Dorsolateral prefrontal cortex (tissue), 122 donors: ENCODE measurements at places on chromosomes 3 and 15.

GRCh38 chr3:107962946-107963345 is 127.9 kb downstream of the CD47 start:
- no peak for DNase-seq

- DNase-seq: no peak
Measured at GRCh38 chr3:57951066-57951882, 56.9 kb upstream of the FLNB start.

GRCh38 chr3:8712045-8712907 is 21.3 kb upstream of the CAV3 start:
- DNase-seq: no peak

DNA sequence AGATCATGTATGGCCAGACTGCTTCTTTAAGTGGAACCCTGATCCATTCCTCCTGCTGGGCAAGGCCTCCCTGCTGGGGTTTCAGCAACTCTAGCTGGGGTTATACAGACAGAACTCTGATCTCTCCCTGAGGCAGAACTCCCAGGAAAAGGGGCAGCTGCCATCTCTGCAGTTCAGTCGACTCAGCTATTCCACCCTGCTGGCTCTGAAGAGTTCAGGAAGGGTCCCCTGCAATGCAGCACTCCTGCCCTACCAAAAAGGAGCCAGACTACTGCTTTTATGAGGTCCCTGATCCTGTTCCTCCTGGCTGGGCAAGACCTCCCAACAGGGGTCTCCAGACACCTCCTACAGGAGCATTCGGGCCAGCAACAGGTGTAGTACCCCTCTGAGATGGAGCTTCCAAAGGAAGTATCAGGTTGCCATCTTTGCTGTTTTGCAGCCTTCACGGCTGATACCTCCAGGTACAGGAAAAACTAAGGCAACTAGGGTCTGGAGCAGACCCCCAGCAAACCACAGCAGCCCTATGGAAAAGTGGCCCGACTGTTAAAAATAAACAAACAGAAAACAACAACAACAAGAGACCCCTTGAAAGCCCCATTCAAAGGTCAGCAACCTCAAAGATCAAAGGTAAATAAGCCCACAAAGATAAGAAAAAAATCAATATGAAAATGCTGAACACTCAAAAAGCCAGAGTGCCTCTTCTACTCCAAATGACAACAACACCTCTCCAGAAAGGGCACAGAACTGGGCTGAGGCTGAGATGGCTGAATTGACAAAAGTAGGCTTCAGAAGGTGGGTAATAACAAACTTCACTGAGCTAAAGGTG is 14.2 kb upstream of the CP start:
- DNase-seq: no peak

GRCh38 chr3:75983609-75984290 is 198.4 kb upstream of the ZNF717 start:
- no peak for DNase-seq

DNA sequence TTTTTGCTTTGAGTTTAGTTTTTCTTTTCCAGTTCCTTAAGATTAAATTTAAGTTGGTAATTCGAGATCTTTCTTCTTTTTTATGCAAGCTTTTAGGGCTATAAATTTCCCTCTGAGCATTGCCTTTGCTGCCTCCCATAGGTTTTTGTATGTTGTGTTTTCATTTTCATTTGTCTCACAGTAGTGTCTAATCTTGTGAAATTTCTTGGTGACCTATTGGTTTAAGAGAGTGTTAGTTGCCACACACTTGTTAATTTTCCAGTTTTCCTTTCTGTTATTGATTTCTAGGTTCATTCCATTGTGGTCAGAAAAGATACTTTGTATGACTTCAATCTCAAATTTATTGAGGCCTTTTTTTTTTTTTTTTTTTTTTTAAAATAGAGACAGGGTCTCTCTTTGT is 18.3 kb upstream of the IL20RB start:
- no peak for DNase-seq
